Activated naive CD4-positive, alpha-beta T cell (primary cell): ENCODE measurements at places on chromosomes 6 and 20.

- no peak for DNase-seq
Measured at GRCh38 chr20:14691994-14692393, 354.6 kb upstream of the FLRT3 start.

DNA sequence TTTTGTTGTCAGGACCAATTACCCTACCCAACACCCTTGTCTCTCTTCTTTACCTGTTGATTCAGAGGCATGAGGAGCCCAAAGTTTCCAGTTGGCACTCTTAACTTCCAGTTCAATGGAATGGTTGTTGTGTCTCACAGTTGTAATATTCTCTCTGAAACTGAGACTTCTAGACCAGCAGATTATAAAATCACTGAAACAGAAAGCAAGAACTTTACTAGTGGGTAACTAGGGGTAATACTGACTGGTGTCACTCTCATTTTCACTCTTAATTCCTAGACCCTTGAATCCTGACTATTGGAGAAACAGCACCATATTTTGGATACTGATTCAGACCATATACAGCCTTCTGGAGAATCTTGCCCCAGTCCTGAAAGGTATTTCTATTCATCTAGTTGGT is 140.2 kb upstream of the MMS22L start:
- DNase-seq = no peak

DNA sequence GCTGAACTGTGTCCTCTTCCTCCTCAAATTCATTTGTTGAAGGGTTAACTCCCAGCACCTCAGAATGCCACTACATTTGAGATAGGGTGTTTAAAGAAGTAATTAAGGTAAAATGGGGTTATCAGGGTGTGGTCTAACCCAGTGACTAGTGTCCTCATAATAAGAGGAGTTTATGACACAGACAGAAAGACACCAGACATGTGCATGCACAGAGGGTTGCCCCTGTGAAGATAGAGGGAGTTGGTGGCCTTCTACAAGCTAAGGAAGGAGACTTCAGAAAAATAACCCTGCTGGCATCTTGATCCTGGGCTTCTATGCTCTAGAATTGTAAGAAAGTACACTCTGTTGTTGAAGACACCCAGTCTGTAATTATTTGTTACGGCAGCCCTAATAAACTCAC is 24.9 kb upstream of the EDN1 start:
- no peak for DNase-seq

DNA sequence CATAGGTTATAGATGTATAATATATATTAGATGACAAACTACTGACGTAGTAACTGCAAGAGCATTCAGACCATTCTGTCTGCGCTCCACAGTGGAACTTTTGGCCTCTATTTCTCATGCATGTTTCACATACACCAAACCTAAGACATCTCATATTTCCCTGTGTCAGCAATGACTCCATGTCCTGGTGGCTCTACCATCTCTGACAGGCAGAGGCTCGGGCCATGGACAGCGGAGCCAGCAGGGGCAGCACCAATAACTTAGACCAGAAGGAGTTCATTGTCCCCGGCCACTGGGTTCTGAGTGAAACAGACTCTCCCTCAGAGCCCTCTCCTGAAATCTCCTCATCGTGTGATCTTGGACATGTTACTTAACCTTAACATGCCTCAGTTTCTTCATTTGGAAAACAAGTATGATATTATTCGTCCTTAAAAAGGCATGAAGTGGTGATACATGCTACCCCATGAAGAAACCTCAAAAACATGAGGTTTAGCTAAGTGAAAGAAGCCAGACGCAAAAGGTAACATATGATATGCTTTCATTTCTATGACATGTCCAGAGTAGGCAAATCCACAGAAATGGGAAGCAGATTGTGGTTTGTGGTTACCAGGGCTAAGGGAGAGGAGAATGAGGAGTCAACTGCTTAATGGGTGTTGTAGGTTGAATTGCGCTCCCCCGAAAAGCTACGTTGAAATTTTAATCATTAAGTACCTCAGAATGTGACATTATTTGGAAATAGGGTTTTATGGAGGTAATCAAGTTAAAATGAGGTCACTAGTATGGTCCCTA is 564.0 kb upstream of the JARID2 start:
- no peak for DNase-seq

GRCh38 chr6:108862479-108863191 is 14.4 kb downstream of the ARMC2 start:
- DNase-seq = no peak

DNA sequence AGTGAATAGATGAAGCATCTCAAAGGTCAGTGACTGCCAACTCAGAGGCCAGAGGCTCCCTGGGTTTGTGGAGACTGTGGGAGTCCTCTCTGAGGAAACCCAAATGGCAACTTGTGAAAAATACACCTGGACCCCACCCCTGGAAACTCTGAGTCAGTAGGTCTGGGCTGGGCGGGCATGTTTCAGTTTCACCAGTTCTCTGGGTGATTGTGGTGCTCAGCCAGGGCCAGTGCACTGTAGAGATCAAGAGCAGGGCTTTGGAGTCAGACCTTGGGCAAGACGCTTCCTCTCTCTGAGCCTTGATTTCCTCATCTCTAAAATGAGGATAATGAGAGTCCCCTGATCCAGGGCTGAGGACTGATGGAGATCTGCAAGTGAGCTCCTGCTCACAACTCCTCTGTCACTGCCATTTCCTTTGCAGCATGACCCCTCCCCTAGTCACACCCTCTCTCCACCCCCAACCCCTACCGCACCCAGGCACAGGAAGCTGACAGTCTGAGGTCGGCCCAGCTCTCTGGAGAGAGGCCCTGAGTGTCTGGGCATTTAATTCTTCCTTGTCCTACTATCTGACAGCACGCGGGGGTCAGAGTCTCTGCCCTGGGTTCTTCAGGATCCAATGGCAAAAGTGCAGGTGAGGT is 5.1 kb downstream of the DEF6 start:
- DNase-seq = peak; percentile 40

GRCh38 chr20:49384437-49385434 is 97.7 kb downstream of the KCNB1 start:
- DNase-seq = no peak

DNA sequence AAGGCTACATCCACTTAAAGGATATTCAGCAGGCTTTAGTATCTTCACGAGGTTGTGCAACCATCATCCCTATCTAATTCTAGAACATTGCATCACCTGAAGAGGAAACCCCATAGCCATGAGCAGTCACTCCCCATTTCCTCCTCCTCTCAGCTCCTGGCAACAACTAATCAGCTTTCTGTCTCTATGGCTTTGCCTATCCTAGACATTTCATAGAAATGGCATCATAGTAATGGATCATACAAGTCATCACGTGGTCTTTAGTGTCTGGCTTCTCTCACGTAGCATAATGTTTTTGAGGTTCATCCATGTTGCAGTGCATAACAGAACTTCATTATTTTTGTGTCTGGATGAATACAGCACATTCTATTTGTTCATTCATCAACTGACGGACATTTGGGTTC is 20.5 kb downstream of the SNAI1 start:
- DNase-seq = no peak

- DNase-seq = no peak
Measured at GRCh38 chr6:62146954-62147853, 138.8 kb downstream of the KHDRBS2 start.

DNA sequence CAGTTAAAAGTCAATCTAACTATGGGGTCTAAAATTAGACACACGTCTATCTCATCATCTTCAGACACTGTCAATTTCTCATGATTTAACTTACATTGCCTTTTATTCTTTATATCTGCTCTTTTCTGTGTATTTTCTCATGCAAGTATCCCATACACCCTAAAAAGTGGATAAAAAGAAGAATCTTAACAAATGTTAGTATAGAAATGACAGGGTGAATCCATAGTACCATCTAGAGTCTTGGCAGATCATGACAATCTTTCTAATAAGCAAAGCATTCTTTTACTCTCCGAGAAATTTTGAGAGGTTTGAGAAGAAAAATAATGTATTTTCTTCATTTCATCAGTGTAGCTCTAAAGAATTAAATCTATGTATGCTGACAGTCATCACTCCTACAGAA is 382.7 kb downstream of the C6orf118 start:
- no peak for DNase-seq

DNA sequence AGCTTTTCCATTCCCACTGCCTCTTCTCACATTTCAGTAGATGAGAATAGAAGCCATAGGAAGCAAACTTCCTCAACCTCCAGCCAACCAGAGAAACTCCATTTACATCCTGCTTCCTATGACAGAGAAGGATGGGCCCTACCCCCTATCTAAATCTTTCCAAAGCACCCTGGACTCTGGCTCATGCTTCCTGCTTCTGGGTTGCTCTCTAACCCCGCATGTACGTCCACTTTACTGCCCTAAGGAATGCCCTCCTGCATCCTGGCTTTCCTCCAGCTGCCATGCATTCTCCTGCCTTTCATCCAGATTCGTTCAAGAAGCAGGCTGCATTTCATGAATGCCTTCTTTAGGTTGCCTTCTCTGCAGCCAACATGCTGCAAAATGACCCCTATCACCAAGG is 91.9 kb downstream of the FAM217A start:
- no peak for DNase-seq

- no peak for DNase-seq
Measured at GRCh38 chr6:10397756-10398445, 17.0 kb downstream of the TFAP2A start.

DNA sequence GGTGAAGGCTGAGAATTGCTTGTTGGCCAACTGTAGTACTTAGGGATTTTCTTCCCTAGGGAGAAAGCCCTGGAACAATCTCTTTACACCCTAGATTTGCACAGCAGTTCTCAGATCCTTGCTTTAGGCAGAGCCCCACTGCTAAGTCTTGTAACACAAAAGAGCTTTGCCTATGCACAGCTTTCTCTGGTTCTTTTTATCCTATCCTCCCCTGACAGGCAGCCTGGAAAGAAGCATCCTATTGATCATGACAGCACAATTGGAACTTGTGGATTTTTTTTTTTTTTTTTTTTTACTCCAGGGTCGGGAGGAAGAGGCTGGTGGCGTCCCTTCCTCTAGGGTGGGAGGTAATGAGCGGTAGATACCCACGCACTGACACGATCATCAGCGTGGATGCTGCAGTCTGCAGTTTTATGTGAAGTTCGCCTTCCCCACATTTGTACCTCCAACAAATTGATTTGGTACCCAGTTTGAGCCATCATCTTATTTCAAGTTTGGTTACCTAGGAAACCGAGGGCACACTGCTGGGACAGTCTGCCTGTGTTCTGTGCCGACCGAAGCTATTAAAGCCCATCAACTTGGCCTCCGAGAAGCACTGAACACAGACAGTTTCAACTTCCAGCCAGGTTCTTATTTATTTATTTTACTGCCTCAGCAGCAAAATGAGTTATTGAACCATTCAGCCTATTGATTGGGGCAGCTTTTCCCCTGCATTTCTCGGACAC is 110.1 kb downstream of the NRN1 start:
- no peak for DNase-seq

- no peak for DNase-seq
Measured at GRCh38 chr6:75118925-75119515, 86.8 kb downstream of the COL12A1 start.

DNA sequence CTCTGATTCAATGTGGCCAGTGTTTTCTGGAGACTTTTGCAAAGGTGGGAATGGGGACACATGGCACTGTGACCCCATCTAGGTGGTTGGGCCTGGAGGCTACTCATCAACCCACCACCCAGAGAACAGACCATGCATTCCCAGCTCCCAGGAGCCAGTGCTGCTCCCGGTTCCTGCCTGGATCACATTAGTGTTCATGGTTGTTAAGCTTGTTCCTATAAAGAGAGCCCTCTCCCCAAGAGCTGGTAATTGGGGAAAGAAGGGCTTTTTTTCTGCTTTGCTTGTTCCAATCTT is 102.0 kb downstream of the PHACTR3 start:
- DNase-seq = no peak

DNA sequence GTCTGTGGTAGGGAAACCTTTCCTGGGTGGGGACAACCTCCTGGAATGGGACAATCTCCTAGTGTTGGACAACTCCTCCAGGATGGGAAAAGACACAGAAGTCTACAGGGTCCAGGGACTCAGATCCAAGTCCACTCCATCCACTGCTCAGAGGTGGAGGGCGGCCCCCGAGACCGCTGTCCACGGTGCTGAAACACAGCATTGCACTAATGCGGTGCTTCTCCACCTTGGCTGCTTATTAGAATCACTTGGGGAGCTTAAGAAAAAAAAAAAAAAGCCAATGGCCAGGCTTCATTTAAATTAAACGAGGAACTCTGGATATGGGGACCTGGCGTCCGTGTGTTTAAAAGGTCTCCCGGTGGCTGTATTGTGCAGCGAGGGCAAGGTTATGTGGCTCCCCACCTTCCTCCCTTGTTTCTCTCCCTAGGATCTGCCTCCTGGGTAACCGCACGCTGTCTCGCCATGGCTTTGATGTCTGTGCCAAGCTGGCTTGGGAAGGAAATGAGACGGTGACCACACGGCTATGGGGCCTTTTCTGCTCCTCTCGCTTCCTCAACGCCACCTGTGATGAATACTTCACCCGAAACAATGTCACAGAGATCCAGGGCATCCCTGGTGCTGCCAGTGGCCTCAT is 12.0 kb downstream of the SLC12A5 start:
- peak; percentile 41 for DNase-seq

GRCh38 chr6:145247692-145248419 is 487.5 kb downstream of the EPM2A start:
- no peak for DNase-seq

GRCh38 chr20:60863548-60863947 is 388.5 kb upstream of the CDH4 start:
- no peak for DNase-seq

DNA sequence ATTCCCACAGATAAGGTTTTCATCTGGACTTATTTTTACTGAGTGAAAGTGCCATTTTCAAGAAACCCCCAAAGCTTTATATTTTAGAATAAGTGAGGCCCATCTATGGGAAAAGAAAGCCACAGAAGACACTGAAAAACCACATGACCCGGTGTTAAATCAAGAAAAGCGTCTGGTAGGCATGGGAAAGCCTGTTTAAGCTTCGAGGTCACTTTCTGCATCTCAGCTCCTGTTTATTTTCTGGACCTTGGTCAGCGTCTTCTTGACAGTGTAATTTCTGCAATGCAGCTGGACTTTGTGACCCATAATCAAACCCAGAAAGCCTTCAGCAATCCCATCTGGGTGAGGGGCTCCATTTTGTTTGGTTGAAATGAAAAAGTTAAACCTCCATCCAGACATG is 59.6 kb upstream of the NEDD9 start:
- no peak for DNase-seq

DNA sequence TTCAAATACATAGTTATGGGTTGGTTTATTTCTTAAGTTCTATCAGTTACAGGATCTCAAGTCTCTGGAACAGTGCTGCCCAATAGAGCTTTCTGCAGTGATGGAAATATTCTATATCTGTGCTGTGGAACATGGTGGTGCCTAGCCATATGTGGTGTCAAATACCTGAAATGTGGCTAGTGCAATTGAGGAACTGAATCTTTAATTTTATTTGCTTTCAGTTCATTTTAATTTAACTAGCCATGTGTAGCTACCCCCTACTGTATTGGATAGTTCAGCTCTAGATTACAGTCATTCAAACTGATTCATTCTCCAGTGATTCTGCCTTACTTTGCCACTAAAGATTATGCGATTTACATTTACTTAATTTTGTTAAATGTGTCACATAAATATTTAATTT is 503.2 kb downstream of the CDKAL1 start:
- no peak for DNase-seq

GRCh38 chr6:16964553-16965499 is 137.0 kb upstream of the STMND1 start:
- DNase-seq = peak; percentile 18
